ENCODE measurements at places on chromosomes 16 and 17.
A peak's percentile ranks its signal among the peaks of the same experiment; 100 is the strongest.

GRCh38 chr17:44187131-44187899 lies 543 bp downstream of the TMUB2 start:
- no peak for DNase-seq

GRCh38 chr17:79453481-79453880 lies 157.4 kb downstream of the RBFOX3 start:
- no peak for DNase-seq

DNA sequence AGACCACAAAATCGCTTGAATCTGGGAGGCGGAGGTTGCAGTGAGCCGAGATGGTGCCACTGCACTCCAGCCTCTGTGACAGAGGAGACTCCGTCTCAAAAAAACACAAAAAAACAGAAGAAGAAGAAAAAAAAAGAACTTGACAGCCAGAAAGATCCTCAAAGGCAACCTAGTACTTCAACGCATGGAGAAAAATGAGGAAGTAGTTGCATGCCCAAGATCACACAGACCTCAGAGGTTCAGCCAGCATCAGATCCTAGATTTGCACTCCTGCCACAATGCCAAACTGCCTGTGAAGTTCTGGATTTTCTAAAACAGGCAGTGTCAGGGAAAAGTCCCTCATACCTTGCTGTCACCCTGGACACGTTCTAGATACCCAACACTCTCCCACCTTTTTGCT lies 1.5 kb downstream of the ATPAF2 start:
- no peak for DNase-seq

GRCh38 chr17:13484020-13484419 lies 117.7 kb downstream of the HS3ST3A1 start:
- DNase-seq = no peak

GRCh38 chr16:8972843-8973586 lies 9.3 kb upstream of the USP7 start:
- no peak for DNase-seq

DNA sequence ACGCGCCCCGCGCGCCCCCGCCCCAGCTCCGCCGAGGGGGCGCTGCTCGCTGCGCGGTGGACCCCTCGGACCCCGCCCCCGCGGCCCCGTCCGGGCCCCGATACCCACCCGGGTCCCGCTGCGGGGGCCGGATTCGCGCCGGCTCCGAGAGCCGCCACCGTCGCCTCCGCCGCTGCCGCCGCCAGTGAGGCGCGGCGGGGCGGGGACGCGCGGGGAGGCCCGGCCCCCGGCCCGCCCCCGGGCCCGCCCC lies at the start of gene TBC1D16:
TBC1D16 (minus strand) TSS at position 186 of the 250 bp plus-strand sequence. CDS start 22,325 bp downstream, outside the sequence.
- no peak for DNase-seq

GRCh38 chr16:66894948-66895688 lies 14.8 kb downstream of the PDP2 start:
- peak; percentile 49 for DNase-seq

DNA sequence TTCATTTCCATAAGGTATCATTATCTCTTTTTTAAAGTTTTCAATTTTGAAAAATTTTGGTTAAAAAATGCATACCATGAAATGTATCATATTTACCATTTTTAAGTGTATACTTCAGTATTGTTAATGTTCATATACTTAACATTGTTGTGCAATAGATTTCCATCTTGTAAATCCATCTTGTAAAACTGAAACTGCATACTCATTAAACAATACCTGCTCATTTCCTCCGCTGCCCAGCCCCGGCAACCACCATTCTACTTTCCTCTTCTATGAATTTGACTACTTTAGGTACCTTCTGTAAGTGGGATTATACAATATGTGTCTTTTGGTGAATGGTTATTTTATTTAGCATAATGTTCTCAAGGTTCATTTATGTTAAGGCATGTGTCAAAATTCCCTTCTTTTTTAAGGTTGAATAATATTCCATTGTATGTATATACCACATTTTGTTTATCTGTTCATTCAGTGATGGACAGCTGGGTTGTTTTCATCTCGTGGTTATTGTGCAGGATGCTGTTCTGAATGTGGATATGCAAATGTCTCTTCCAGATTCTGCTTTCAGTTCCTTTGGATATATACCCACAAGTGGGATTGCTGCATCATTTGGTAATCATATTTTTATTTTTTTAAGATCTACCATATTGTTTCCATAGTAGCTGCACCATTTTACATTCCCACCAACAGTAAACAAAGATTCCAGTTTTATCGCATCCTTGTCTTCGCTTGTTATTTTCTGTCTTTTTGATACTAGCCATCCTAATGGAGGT lies 6.7 kb downstream of the CCL2 start:
- no peak for DNase-seq

GRCh38 chr16:1546430-1546829 lies 13.0 kb downstream of the TMEM204 start:
- no peak for DNase-seq

- DNase-seq = no peak
Measured at GRCh38 chr17:73090396-73091202, 1.9 kb downstream of the SLC39A11 start.

DNA sequence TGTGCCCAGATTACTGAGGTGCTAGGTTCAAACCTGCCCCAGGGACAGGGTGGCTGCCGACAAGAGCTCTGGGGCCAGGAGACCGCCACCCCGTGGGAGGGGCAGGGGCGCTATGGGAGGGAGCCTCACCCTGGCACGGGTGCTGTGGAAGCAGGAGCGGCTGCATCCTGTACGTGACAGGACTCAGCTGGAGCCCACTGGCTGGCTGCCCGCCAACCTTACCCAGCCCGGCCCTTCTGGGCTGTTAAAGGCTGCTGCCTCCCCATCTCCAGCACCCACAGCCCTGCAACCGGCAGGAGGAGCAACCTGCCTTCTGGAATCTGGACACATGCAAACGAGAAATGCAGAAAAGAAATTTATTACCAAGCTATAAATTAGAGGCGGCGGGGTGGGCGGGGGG lies 11.2 kb downstream of the PAM16 start:
- DNase-seq = no peak

DNA sequence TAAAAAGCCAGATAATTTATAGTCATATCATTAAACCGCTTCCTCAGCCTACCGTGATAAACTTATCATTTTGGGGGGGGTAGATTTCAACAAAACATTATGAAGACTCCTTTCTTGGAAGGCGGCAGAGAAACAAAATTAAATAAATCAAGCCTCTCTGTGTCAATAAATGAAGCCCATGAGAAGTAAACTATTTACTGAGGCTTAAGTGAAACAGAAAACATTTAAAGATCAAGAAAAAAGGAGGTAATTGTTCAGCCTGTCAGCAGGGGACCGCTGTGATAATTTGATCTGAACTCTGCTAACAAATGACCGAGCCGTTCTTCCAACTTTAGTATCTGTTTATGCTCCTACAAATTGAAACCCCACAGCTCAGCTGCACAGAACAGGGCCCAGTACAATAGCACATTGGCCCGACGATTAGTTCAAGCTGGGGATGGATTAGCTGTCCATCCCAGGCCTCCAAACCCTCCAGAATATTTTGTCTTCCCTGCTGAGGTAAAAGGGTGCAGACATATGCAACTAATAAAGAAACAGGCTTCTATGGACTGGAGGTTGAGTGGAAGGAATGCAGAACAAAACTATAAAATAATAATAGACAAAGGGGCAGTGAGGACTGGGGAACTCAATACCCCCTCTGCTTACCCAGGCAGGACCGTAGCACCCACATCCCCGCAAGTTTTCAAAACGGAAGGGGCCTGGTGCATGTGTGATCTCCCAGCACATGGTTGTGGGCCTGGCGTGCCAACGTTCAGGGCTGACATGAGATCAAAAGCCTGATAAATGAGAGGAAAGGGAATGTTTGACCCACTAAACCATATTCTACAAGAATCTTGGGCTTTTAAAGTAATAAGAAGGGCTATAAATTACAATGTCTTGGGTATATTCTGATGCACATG lies 298.1 kb upstream of the IRX5 start:
- no peak for DNase-seq

- no peak for DNase-seq
Measured at GRCh38 chr16:49619811-49620157, 236.1 kb downstream of the ZNF423 start.

DNA sequence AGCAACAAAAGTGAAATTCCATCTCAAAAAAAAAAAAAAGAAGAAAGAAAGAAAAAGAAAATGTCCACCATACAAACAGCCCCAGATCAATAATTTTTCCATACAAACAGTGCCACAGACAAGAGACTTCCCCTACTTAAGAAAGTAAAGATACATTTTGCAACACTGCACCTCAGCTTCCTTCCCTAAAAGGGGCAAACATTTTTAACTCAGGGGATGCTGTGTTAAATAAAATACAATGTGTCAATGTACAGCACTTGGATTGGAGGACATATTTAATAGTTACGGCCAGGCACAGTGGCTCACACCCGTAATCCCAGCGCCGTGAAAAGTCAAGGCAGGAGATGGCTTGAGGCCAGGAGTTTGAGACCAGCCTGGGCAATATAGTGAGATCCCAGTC lies 22.3 kb downstream of the MYH11 start:
- DNase-seq = no peak

DNA sequence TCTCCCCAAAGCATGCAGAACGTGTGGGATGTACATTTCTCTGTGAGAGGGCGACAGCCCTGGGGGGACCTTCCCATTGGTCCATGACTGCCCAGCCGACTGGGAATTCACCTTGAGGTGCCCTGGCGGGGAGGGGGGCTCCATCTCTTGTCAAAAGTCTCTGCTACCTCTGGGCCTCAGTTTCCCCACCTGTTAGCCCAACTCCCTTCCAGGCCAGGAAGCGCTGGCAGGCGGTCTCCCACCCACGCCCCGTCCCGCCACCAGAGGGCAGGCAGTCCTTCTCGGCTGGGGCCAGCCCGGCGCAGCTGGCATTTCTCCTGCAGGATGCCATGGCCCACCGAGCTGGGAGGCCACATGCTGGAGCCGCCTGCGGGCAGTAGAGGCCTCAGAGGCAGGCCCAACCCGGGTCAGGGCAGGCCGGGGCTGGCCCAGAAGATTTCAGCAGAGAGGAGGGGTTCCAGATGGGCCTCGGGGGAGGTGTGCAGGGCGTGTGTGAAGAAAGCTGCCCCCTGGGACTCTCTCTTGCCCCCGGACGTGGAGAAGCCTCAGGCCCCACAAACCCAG lies 16.6 kb downstream of the CD7 start:
- DNase-seq = peak; percentile 46

GRCh38 chr17:50364715-50365114 lies 8.3 kb downstream of the MRPL27 start:
- DNase-seq = no peak

DNA sequence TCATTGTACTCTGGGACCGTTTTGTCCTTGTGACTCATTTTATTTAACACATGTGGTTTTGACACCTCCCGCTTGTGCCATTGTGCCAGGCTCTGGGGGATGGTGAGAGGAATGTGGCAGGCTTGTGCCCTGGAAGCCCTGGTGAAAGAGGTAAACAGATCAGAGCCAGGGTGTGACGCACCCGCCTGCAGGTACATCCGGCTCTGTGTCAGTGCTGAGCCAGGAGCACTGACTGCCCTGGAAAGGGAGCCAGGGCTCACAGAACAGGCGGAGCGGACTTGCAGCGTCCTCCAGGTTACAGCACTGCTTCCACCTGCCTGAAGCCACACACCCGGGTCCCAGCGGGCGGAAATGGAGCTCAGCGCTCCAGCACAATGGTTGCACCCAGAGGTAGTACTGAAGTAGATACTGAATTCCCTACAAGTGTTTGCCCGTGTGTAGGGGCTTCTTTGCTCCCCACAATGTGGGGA lies 30.6 kb downstream of the CDRT15 start:
- DNase-seq = no peak

GRCh38 chr16:76854234-76854633 lies 336.8 kb upstream of the MON1B start:
- no peak for DNase-seq

- DNase-seq = no peak
Measured at GRCh38 chr16:84082835-84083569, 33.7 kb downstream of the MBTPS1 start.

DNA sequence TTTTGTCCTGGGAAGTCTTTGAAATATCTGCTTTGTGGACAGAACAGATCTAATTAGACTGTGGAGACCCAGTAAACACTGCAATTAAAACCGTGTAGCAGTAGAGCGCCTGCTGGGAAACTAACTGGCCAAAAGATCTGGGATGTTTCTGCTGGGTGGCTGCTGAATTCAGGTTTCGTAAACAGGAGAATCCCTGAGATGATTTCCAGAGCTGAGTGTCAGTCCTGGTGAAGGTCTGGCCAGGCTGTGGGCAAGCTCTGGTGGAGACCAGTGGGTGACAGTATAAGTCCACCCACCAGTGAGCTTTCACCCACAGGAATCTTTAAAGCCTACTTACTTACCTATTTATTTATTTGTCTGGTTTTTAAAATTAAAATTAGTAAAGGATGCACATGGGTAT lies 257.2 kb downstream of the IRF8 start:
- no peak for DNase-seq

DNA sequence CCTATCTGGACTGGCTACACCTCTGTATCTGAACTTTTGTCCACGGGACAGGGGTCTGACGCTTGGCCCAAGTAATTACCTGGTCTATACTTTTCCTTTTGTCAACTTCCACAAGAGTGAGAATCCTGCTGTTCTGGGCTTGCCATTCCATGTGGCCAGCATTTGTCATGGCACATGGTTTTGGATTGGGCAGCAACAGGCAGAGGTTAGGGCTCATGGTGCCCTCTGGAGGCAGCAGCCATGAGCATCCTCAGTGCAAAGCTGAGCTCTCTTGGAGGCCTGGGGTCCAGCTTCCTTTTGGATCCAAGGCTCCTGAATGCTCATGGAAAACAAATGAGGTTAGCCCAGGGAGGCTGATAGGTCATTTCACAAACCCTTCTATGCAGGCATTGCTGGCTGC lies 7.5 kb upstream of the EDC4 start:
- no peak for DNase-seq

- peak; percentile 4 for DNase-seq
Measured at GRCh38 chr17:8426802-8427201, 8.9 kb upstream of the NDEL1 start.

DNA sequence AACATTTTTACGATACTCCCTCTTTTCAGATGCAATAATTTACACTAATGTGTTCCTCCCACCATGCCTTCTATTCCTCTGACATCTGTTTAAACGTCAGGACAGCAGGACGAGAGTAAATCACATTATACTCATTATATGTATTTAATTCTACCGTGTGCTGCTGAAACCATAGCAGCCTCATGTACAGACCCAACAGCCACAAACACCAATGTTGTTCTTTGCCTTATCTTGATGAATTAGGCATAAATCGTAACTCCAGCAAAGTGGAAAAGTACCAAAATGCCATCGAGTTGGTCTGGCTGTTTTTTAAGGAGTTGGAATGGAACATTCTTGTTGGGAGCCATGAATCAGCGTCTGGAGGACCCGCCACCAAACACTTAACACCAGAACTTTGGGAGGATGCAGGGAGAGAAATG lies 82.9 kb upstream of the FOXF1 start:
- DNase-seq = no peak
